Pancreas (tissue), 10 donors: ENCODE measurements at places on chromosomes 1 and 21.

DNA sequence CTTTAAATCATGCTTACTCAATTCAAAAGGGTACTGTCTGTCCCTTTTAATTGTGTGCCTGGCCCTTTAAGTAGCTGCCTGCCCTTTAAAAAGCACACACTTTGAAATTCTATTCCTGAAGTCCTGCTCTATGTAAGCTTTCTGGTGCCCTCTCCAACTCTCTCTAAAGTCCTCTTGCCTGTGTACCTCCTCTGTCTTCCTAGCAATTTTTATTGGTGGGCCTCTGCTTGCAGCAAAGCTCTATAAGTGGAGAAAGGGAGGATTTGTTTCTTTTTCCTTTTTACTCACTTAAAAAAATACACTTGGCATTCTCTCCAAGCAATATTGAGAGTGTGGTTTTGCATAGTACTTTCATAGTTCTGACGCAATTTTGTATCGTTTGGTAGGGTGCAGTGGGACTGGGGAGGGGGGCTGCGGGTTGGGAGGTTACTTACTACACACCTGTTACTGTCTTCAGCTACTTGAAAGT, 135.4 kb downstream of the LMO4 start:
- no peak for DNase-seq

- no peak for DNase-seq
These were observed 8.1 kb downstream of the TFF3 start for GRCh38 chr21:42307106-42307505.

DNA sequence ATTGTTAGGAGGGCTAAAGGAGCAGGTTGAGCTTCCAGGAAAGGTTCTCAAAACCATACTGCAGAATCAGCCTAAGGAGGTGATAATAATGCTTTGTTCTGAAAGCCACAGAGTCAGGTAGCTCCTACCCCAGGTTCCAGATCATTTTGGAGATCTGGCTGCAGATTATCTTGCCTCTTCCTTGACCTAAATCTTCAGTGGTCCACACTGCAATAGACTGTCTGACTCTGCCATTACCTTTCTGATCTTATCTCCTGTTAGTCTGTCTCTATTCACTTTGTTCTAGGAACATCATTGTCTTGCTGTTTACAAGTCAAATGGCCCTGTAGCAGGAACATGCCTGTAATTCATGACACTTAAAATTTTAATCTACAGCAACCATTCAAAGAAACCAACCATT, 73.0 kb downstream of the HS2ST1 start:
- DNase-seq: no peak

DNA sequence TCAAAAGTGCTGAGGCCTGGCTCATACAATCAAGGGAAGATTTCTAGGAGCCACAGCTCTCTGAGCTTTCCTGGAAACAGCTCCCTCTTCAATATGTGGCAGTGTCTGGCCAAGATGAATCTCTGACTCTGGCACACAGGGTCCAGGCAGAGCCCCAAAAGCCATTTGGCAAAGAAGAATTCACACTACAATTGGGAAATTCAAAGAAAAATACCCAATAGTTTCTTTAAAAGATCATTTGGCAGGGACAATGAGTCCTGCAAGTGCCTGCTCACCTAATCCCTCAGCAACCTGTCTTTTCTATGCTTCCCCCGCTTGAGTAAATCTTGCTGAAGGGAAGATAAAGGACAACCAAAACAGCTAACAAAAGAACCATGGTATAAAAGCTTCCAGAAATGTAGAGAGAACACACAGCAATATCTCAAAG, 124.6 kb downstream of the TGFBR3 start:
- no peak for DNase-seq

- no peak for DNase-seq
These were observed 53.5 kb downstream of the LDLRAD2 start for GRCh38 chr1:21865609-21865942.

DNA sequence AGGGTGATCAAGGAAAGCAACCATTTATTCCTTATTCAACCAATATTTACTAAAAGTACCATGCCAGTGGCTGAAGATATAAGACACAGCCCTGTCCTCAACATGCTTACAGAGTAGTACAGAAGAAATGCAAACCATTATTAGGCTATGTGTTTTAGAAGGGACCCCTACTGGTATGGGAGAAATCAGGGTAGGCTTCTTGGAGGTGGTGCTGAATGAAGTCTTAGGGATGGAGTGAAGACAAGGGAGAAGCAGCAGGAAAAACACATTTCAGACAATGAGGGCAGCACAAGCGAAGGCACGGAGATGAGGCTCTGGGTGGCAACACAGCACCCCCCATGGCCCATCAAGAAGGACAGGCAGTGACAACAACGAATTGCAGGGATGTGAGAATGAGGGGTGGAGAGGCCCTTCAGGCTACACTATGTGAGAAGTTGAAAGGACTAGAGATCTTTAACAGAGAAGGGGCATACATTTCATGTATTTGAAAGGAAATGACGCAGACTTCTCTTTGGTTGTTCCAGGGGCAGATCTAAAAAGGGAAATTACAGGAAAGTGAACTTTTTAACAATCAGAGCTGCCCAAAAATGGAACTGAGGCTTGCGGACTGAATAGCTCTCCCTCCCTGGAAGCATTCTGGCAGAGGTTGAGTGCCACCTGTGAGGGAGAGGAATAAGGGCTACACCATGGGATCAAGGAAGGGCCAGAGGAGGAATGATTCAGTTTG, 16.8 kb upstream of the CD58 start:
- no peak for DNase-seq

DNA sequence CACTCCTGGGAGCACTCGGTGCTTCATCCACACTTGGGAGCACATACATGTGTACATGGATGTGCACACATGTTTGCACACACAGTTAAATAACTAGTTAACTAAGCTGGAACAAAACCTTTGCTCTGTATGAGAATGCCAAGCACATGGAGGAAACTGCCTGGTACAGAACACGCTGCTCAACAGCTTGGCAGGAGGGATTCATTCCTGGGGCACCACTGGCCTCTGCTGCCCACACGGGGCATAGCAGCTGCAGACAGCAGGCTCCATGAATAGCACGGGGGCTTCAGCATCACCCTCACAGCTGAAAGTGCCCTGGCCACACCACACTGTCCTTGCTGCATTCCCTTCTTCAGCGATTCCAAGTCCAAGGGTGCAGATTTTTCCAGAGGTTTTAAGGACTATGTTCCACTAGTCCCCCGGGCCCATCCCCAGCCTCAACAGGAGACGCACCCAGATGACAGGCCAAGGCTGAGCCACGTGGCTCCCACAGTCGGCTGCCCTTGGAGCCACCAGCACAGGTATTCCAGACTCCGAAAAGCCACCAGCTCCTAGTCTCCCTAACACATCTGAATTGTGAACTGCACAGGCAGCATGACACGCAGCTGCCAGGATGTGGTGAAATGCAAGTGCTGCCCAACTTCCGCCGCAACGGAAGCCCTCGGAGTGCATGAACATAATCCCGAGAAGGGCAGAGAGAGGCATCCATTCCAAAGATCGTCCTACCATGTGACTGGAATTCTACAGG, 16.9 kb downstream of the NPHP4 start:
- peak; percentile 88 for DNase-seq

DNA sequence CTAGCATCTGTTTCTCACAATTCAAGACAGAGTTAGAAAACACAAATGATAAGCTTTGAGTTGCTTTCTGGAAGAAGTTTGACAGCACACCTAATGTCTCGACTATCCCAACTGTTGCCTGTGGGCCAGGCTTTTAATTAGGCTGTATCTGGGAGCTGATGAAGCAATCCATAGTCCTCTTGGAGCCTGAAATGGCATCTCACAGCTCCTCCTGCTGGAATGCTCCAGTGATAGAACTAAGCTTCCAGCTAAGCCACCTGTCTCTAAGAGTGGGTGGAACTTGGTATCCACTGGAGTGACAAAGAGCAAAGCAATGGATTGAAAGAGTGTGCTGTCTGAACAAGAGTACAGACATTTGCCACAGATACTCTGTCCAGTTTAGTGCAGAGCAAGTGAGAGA, 605.3 kb upstream of the NR5A2 start:
- no peak for DNase-seq
